Activated CD4-positive, alpha-beta T cell treated with anti-CD3 and anti-CD28 coated beads for 36 hours (primary cell): ENCODE measurements at places on chromosomes 6 and 20. TPM values are rescaled to one million over a fixed set of nuclear protein-coding genes. Genes with fewer than 3 reads are reported as not detected.

GRCh38 chr20:7966176-7966575, 25.9 kb upstream of the HAO1 start:
- no peak for DNase-seq

DNA sequence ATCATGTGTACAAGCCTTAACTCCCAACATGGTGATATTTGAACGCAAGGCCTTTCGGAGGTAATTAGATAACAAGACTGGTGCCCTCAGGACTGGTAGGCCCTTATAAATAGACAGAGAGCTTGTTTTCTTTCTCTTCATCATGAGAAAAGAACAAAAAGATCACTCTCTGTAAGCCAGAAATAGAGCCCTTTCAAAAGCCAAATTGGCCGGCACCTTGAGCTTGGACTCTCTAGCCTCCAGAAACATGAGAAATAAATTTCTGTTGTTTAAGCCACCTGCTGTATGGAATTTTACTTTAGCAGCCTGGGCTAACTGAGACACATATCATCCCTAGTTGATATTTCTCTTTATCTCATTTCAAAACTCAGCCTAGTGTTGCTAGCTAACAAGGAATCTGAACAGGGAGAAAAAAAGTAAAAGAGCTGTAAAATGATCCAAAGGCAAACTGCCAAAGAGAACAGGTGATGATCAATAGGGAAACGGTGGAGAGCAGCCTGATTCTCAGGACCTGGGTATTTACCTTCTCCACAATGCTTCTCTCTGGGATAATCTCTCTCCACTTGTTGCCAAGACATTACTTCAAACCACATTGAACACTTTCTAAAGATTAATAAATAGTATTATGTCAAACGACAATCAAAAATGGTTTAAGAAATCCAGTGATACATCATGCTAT, 6.1 kb downstream of the COL21A1 start:
- DNase-seq, result no peak

The ZKSCAN3 gene
- total RNA-seq, result 2.2 TPM

The PDCD2 gene
- total RNA-seq, result 133 TPM

DNA sequence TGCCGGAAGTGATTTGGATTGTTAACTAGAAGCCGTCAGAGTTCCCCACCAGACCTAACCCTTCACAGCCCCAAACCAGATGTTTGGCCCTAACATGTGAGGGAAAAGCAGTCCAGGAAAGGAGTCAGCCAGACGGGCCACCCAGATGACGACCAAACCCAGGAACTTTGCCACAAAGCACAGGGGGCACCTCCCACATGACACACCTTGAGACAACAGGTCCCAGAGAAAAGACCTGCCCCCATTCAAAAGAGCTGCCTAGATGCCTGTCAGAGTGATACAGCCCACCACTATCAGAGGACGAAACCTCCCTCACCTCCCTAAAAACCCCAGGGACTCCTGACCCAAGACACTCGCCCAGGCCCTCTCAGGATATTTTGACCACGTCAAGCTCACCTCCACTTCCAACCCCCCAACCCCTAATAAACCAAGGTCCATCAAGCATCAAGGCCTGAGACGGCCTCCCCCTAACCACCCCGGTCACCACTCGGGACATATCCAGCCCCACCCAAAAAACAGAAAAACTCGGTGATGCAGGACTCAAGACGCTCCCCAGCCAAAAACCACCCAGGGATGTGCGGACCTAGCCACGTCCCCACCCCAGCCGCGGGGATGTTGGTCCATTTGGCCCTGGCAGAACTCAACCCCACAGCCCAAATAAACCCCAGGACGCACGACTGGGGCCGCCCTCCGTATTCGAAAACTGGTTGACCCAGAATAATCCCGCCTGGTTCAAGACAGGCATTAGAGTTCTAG, 662 bp downstream of the ZNF343 start:
- no peak for DNase-seq

- DNase-seq, result peak; percentile 35
These were observed 518 bp downstream of the PEX6 start for GRCh38 chr6:42978487-42978838.
